ENCODE measurements at places on chromosomes 5 and 9.

DNA sequence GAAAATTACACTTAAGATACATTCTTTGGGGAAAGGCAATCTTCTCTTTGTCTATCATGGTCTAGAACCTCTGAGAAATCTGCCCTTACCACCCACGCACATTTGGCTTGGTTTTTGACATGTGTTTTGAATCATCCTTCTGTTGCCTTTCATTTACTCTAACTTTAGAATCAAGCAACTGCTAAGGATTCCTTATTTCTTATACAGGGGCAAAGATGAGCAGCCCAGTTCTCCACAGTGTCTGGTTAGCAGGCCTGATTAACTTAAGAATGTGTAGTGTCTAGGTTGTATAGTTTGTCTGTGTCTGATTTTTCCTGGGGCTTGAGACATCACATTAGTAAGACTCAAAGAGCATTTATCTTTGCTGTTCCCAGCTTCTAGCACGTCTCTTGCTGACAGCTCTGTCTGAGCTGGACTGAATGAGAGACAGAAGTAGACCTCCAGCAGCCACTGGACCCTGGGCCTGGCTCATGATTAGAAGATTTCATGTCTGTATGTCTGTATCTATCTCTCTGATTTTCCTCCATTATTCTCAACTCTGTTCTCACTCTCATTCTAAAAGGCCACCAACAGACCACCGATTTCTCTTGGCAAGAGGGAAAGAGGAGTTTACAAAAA lies 31.8 kb upstream of the PCA3 start:
- DNase-seq: no peak

GRCh38 chr5:14351086-14351661 lies 208.0 kb downstream of the TRIO start:
- DNase-seq: no peak

DNA sequence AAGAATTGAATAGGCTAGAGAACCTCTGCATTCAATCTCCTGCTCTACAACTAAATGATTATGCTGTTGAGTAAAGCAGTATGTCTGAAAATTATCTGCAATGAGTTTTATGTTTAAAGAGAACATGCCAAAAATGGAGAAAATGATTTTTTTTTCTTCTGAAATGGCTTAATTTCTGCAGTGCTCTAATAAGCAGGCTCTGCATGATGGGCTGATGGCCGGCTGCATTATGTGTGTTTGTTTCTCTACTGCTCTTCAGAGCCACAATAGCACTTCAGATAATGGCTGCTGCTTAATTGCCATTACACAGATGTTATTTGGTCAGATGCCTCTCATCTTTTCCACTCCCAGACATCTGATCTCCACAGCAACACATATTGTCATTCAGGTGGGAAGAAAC lies 286.4 kb upstream of the DMAC1 start:
- peak; percentile 79 for DNase-seq

- no peak for DNase-seq
Observed at GRCh38 chr5:32562843-32563242, 22.5 kb upstream of the SUB1 start.

DNA sequence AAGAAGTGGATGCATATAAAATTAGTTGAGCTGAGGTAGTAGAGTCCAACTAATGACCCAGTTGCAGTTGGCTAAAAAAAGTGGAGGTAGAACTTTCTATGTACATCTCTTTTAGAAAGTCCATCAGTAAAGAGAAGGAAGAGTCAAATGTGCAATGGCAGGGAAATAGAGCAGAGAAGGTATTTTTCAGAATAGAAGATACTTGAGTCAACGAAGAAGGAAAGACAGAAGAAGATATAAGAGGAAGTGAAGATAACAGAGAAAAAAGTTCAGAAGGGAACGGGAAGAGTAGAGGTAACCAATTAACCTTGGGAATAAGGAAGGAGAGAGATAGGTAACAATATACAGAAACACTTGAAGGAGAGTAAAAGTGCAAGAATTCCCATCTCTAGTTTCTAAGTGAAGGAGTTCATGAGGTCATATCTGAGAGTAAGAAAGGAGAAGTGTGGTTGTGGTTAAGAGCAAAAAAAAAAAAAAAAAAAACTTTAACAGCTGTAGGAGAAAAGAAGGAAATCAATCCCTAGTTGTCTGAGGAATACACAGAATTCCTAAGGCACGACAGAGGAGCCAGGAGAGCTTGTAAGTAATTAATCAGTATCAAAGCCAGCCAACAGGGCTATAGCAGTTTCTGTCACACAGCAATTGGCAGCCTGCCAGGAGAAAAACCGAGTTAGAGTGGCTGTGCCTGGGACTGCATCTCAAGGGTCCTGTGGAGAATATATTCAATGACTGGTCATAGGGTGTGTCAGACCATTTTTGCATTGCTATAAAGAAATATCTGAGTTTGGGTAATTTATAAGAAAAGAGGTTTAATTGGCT lies 61.0 kb downstream of the ARL15 start:
- peak; percentile 36 for DNase-seq

GRCh38 chr9:2473681-2474080 lies 147.9 kb upstream of the VLDLR start:
- DNase-seq: no peak

DNA sequence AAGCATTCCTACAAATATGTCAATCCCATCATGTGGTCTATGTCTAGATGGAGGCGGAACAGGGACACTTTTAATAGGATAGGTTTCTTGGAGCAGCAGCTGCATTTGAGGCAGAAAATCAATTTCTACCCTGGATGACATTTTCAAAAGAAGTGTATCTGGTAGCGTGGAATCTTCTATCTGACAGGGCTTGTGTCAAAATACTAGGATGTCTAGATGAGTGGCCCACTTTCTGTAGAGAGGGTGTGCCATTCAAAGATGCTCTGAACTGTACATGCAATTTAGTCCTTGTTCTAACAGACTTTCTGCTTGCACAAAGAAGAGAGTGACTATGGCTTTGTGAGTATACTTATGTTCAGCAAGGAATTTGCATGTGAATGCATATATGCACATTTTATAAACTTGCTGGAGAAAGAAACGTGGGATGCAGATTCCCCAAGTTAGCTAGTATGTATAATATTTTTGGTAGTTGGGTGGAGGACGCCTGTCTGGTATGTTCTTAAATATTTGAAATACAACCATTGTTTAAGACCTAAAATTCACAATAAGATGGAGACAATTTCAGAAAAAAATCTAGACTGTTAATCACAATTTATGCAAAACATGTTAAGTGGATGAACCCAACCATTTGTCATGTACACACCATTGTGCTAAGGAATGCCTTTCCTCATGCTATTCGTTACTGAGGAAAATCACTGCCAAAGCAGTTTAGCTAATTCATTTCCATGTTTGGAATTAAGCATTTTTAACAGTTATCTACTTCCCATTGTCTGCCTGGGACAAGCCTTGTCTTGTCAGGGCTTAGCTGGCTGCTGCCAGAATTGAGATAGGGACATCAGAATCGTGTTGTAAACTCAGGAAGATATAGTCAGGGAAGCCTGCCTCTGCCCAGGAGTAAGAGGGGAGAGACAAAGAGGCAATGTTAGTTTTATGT lies 129.1 kb upstream of the MEF2C start:
- no peak for DNase-seq

DNA sequence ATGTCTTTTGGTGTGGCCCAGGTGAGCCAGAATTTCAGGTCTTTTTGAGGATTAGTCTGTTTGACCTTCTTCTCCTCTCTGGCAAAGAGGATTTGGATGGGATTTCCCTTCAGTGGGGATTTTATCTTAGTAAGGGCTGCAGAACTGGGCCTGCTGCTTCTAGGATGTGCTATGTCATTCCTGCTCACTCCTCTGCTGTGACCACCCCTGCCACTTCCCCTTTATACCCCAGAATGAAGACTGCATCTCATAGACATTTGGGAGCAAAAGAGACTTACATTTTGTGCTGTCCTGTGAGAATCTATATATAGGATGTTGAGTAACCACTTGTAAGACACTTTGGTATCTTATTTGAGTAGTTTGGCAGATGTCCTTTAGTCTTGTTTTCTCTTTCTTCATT lies 76.2 kb downstream of the ARHGAP26 start:
- no peak for DNase-seq

DNA sequence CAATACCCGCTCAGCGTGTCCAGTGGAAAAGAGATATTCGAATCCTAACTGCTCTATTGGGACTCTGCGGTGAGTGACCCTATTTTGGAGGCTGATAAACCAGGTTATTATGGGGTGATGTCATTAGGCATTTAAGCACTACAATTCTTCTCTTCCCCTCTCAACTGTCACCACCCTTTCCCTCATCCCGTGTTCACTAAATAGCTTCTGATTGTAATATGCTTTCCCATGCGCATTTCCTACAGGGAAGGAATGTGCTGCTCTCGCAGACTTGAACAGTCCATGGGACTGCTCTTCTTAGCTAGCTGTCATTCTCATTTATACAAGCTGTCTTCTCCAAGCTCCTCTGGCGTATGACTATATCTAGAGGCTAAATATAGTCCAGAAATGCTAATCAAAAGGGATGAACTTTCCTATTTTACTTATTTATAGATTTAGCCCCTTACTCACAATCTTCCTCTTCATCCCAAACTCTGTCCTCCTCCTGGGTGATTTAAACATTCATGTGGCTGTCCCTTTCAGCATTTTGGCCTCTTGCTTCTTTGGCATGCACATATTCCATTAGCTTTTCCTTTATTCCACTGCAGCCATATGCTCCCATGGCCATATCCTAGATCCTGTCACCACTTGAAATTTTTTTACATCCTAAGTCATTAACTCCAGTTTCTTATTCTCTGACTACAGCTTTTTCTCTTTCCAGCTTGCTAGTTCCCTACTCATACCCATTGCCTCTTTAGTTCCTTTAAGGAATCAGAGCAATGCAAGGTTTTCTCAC lies 39.6 kb upstream of the CSNK1G3 start:
- DNase-seq: no peak

DNA sequence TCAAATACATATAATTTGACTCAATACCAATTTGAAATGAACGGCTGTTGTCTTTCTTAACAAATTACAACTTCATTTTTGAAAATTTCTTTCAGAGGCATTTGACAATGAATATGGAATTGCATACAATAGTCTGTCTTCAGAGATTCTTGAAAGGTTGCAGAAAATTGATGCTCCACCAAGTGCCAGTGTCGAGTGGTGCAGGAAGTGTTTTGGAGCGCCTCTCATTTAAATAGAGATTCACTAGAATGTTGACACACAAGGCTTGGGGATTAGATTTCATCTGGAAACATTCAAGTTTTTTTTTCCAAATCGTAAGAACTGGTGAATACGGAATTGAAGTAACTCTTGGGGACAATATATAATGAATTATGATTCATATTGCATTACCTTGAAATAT lies 8.1 kb downstream of the RPS6 start:
- no peak for DNase-seq

- no peak for DNase-seq
Observed at GRCh38 chr5:95631255-95631958, 11.5 kb downstream of the GPR150 start.

DNA sequence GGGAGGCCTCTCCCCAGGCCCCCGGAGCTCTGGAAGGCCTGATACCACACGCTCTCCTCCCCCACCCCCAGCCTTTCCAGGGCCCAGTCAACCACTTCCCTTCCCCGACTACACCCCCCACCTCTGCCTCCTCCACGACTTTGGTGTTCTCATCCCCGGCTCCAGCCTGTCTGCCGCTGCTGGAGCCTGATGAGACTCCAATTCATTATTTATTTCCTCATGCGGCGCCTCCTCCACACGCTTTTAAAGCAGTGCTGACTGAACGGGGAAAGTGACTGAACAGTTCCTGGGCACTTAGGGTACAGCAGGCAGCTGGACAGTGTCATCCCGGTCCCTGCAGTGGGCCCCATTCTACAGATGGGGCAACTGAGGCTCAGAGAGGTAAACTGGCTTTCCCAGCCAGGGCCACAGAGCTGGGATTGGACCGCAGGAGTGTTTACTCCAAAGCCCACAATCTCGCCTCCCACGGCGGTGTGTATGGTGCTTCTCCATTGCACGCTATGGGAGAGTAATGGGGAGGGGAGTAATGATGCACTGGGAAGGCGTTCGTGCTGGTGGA lies 15.9 kb upstream of the RPL26L1 start:
- no peak for DNase-seq

DNA sequence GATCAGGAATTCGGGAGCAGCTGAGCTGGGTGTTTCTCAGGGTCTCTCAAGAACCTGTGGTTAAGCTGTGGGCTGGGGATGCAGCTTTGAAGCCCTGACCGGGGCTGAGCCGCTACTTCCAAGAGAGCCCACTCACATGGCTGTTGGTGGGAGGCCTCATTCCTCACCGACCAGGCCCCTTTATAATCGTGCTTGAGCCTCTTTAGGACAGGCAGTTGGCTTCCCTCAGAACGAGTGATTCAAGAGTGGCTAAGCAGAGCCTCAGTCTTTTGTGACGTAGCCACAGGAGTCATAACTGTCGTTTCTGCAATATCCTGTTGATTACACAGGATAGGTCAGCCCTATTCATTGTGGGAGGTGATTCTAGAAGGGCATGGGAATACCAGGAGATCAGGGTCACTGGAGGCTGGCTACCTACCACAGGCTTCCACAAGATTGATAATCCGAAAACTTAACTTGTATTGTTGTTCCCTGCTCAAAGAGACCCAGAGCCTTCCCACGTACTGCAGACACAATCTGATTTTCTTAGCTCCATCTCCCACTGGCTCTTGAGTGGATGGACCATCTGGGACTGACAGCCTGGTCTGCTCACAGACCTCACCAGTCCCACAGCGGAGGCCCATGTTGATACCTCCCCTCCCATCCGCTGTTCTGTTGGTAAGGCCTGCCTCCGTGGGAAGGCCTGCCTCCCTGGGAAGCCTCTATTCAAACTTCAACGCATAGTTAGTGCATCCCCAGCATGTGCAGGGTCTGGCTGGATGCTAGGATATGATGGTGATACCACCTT lies 3.0 kb upstream of the ERGIC1 start:
- no peak for DNase-seq

- DNase-seq: no peak
Observed at GRCh38 chr9:130927338-130927737, 11.7 kb downstream of the FIBCD1 start.

DNA sequence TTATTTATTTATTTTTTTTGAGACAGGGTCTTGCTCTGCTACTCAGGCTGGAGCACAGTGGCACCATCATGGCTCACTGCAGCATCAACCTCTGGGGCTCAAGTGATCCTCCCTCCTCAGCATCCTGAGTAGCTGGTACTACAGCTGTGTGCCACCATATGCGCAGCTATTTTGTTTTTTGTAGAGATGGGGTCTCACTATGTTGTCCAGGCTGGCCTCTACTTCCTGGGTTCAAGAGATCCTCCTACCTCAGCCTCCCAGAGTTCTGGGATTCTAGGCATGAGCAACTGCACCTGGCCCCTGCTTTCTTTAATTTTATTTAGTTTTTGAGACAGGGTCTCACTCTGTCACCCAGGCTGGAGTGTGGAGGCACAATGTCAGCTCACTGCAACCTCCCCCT lies 19.5 kb upstream of the ZDHHC12 start:
- DNase-seq: no peak

DNA sequence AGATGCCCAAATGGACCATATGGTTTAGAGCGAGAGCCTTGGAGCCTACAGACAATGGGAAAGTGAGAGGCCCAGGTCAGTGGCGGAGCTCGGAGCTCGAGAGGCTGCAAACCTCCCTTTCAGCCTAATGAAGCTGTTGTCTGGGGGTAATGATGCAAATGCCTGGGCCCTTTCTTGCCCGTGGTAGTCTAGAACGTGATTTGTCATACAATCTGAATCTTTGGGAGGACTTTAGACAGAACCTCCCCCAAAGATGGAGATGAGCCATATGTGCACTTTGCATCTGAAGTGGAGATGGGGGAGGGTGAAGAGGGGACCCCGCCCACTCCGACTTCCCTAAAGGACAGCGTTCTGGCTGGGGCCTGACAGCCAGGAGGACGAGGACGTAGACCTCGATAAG lies 10.3 kb upstream of the NEUROG1 start:
- DNase-seq: no peak

GRCh38 chr5:145110181-145110580 lies 725.0 kb downstream of the PRELID2 start:
- no peak for DNase-seq
